ENCODE measurements at places on chromosomes 13 and 19. TPM values are rescaled to one million over a fixed set of nuclear protein-coding genes. Genes with fewer than 3 reads are reported as not detected.

SIGLEC6 gene
- polyA plus RNA-seq: 1.4 TPM

DNA sequence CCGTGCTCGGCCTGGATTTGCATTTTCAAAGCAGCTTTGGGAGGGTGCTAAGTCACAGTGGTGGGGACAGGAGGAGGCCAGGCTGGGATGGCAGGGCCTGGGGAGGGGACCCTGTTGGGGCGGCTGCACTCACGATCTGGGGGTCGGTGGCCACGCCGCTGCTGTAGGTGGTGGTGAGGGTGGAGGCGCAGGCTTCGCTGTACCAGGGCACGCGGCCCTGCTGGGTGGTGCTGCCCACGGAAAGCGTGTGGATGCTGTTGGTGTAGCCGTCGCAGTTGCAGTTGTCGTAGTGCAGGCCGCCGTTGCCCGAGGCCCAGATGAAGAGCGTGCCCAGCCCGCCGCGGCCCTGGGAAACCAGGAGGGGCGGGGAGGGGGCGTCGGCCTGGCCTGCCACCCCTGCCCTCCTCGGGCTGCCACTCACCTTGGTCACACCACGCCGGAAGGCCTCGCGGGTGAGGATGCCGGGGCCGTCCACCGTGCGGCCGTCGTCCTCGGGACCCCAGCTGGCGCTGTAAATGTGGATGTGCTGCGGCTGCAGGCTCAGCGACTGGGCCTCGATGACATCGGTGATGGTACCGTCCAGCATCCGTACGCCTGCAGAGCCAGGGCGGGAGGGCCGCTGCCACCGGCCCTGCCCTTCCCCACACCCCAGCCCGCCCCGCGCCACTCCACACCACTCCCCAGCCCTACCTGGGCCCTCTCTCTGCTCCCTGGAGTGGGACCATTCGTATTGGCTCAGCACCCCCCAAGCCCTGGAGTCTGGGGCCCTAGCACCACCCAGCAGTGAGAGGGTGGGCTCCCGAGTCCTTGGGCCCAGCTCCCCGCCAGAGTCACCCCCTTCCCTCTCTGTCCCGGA lies 3.2 kb downstream of the PCSK4 start:
- DNase-seq: no peak

DNA sequence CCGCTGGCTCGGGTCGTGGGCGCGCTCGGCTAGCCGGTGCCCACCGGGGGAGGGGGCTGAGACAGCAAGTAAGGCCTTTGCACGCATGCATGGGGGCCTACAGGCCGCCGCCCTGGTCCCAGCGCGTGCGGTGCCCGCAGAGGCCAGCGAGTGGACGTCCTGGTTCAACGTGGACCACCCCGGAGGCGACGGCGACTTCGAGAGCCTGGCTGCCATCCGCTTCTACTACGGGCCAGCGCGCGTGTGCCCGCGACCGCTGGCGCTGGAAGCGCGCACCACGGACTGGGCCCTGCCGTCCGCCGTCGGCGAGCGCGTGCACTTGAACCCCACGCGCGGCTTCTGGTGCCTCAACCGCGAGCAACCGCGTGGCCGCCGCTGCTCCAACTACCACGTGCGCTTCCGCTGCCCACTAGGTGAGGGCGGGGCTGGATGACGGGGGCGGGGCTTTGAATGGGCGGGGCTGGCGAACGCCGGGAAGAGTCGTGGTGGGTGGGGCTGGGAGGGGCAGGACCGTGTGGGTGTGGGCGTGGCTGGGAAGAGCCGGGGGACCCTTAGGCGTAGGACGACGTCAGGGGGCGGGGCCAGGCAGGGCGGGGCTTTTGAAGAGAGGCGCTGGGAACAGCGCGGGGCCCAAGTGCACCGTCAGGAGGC lies 2.1 kb downstream of the CILP2 start:
- DNase-seq: no peak

DNA sequence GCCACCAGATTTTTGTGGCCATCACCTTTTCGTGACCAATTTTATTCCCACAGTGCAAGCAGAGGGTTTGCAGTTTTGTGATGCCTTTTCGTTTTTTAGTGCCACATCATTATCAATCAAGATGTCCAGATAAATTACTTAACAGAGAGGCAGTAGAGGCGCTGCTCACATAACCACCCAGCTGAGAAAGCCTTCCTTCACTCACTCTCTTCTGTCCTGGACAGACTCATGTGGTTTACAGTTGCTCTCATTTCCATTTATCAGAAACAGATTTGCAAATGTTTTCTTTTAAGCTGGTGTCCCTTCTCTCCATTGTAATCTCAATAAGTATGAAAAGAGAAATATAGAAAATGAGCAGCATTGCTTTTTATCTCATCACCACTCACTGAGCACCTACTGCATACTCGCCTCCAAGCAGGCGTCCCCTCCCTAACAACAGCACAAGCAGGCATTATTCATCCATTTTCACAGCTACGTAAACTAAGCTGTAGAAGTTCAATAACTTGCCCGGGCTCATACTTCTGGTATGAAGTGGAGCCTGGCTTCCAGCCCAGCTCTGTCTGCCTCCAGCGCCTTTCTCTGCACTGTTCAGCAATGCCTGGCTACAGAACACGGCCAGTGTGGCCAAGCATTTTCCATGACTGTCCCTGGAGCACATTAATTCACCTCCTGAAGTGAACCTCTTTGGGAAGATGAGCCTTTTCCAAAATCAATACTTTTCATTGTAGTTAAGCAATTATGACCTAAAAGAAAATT lies 34.6 kb upstream of the KATNAL1 start:
- DNase-seq: no peak

DNA sequence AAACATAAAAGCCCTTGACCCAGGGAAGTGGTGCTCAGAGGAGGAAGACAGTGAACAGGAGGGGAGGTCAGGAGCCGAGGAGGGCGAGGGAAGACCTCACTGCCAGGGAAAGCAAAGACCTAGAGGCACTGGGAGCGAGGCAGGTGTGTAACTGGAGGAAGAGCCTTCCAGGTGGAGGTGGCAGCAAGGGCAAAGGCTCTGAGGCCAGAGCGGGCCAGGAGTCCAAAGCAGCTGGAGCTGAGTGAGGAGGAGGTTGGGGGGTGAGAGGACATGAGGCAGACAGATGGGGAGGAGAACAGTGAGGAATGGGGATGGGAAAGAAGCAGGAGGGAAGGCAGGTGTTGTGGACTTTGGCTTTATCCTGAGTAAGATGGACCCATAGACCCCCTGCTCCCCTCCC lies 3.7 kb downstream of the UPK1A start:
- DNase-seq: no peak

DNA sequence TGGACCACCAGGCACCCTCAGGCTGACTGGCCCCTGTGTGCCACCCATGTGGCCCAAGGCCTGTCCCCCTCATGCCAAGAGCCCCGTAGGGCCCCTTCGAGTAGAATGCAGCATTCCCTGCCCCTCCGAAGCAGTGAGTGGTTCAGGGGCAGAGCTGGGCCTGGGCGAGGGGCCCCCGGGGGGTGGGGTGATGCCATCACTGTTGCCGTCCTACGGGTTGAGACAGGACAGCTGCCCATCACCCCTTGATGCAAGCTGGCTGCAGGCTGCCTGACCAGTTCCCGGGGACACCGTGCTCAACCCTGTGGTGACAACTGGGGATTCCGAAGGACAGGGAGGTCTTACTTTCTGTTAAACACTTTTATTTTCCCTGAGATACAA lies 4.7 kb downstream of the SBNO2 start:
- DNase-seq: no peak

DNA sequence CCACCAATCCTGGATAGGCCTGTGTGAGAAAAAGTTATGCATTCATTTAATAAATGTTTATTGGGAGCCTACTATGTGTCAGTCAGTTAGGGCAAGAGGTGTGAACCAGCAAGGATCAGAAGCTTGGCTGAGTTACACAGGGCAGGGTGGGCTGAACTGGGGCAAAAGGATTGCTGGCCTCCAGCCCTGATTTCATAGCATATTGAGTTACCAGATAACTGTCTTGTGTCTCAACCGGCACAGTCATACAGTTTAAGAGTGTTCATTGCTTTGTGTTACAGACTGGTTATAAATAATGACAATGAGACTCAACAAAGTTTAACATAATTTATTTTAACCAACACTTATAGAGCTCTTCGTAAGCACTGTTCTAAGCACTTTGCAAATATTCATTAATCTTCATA lies 253.8 kb downstream of the DLEU7 start:
- no peak for DNase-seq

DNA sequence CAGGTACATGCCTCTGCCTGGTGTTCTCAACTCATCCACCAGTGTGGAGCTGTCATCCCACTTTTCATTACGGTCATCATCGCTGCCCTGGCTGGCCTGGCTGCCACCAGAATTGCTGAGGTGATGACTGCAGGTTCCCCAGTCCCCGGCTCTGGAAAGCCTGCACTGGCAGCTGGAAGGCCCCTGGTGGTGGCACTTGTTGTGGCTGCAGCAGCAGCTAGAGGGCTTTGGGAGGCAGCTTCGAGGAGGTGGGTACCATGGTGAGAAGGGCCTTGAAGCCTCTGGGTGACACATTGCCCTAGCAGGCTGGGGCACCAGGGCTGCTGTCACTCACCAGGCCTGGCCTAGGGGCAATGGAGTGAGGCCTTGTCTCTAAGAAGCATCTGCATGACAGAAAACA lies 25.3 kb upstream of the ZNF14 start:
- DNase-seq: no peak

DNA sequence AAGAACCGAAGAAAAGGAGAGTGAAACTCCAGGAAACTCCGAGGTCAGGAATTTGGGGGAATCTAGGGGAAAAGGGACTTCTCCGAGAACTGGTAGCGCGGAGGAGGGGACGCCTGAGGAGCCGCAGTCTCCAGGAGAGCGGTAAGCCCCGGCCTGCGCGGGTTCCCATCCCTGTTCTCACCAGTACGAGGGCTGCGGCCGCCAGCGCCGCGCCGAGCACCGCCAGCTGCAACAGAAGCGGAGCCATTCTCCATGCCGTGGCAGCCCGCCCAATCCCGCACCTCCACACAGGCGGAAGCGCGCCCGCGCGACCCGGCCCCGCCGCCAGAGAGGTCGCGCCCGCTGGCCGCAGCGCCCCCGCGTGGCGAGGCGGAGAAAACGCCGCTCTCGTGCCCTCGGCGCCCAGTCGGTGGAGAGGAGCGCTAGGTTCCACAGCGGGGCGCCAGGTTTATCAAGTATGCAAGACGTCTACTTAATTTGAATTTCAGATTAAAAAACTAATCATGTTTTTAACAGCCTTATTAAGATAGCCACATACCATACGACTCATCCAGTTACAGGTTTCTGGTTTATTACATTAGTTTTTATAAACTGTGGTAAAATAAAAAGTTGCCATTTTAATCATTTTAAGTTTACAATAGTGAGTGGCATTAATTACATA lies at the start of gene ALG5:
Gene ALG5 (minus strand): TSS at position 287 of the 661 bp plus-strand sequence. CDS start 40 bp downstream, at position 247.
- peak; percentile 68 for DNase-seq

GRCh38 chr19:7637374-7638256 lies 705 bp downstream of the STXBP2 start:
- no peak for DNase-seq

SUPT5H gene
- polyA plus RNA-seq: 85.8 TPM

All from urinary bladder (tissue), 4 donors.